ENCODE measurements at places on chromosomes 6 and 20.

DNA sequence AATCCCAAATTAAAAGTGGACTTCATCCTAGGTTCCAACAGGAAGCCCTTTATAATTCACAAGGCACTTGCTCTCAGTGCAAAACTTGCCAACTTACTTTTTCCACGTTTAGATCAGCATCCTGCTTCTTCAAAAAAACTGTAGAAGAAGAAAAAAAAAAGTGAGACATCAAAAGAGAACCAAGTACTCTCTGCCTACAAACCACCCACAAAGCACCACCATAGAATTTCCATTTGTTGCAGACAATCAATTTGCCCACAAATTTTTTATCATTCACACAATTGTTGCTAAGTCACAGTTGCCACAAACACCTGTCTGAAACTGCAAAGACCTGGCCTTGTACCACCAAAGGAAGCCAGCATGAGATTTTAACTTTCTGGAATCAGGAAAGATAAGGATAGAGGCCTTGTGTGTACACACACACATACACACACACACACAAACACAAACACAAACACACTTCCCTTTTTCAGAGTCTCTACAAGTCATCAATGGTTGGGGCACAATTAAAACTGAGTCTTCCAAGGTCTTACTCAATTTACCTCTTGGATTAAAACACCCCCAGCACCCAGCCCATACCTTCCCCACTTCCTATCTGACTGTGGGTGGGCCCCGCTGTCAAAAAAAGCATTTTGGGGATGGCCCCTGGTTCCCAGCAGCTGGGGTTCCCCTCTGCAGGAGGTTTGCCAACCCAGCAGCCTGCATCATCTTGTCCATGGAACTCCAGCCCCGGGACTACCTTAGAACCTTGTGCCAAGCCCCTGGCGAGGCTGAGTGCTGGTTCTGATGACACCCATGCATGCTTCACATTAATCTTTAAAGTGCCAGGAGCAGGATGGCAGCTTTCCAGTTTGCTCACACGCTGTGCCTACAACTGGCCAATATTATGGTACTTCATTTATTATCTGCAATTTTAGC lies 26.5 kb downstream of the FYN start:
- no peak for DNase-seq

GRCh38 chr6:89596056-89596455 lies 42.5 kb downstream of the LYRM2 start:
- DNase-seq, result no peak

GRCh38 chr6:75431379-75431778 lies 62.2 kb downstream of the FILIP1 start:
- DNase-seq, result no peak

- no peak for DNase-seq
These were observed 61.2 kb upstream of the TRAF3IP2 start for GRCh38 chr6:111666847-111667246.

GRCh38 chr6:16243664-16244063 lies 5.3 kb downstream of the GMPR start:
- no peak for DNase-seq

GRCh38 chr6:157454762-157455714 lies 74.0 kb downstream of the ZDHHC14 start:
- no peak for DNase-seq

- no peak for DNase-seq
These were observed 205.3 kb downstream of the EYA2 start for GRCh38 chr20:47099825-47100441.

GRCh38 chr6:35492974-35493284 lies 4.0 kb downstream of the TEAD3 start:
- DNase-seq, result no peak

DNA sequence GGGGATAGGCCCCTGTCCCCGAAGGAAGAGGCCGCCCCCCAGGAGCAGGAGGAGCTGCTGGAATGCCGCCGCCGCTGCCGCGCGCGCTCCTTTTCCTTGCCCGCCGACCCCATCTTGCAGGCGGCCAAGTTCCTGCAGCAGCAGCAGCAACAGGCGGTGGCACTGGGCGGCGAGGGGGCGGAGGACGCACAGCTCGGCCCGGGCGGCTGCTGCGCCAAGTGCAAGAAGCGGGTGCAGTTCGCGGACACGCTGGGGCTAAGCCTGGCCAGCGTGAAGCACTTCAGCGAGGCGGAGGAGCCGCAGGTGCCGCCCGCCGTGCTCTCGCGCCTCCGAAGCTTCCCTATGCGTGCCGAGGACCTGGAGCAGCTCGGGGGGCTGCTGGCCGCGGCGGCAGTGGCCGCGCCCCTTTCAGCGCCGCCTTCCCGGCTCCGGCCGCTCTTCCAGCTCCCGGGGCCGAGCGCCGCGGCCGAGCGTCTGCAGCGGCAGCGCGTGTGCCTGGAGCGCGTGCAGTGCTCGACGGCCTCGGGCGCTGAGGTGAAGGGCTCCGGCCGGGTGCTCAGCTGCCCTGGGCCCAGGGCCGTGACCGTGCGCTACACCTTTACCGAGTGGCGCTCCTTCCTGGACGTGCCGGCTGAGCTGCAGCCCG lies 630 bp downstream of the PPP1R3G start:
- DNase-seq, result no peak

DNA sequence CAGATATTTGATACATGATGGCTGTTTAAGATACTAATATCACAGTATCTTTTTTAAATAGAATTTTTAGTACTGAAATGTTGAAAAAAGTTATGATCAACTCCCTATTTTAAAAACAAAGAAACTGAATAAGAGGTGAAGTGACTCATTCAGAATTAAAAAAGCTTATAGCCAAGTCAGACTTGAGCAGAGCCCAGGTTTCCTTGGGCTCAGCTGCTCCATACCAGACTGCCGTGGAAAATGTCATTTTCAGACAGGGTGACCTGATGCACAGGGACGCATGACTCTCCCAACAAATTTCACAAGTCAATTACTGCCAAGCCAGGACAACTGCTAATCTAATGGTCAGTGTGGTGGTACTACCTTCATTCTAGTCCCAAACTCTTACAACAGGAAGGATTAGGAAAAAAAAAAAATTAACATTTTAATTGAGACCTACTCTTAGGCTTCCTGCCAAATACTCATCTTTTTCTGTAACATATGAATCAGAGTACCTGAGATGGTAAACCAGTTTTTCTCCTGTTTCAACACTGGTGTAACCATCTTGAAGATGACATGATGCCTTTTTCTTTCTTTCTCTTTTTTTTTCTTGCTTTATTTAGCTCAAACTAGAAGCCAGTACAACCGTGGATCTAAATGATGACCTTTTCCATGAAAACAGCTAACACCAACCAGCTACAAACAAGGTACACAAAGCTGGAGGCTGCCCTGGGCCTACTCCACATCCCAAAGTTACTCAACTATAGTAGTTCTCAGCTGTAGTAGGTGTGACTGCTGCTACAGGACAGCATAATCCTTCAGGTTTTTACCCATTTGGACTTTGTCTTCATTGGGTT lies 30.5 kb downstream of the SLC22A23 start:
- DNase-seq, result no peak

GRCh38 chr6:136249336-136249735 lies 775 bp downstream of the MTFR2 start:
- DNase-seq, result no peak

DNA sequence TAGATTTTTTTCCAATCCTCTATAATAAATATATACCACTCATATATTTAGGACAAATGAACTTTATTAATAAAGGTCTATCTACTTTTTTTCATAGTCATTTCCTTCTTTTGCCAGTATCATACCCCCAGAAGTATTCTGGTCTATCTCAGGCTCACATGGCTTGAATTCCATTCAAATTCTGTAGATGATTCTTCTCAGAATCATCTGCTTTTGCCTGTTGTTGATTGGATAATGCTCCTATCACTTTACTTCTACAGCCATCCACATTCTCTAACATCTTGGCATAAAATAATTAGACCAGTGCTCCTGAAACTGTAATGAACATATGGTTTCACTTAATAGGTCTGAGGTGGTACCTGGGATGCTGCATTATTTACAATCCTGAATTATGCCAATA lies 121.2 kb downstream of the GFRAL start:
- no peak for DNase-seq

- no peak for DNase-seq
These were observed 34.7 kb upstream of the SYNCRIP start for GRCh38 chr6:85677234-85677956.

DNA sequence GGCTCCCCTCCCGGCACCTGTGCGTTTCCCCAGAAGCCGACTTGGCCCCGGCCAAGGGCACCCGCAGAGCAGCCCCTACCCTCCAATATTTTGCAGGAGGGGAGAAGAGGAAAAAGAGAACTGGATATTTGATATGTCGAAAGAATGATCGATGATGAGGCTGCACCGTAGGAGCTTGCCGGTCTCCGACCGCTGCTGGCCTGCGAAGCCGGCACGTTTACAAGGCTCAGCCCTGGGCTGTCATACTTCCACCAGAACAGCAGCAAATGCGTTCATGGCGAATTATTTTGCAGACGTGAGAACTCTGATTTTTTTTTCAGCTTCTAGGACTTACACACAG lies 296.7 kb downstream of the TFAP2C start:
- DNase-seq, result no peak

DNA sequence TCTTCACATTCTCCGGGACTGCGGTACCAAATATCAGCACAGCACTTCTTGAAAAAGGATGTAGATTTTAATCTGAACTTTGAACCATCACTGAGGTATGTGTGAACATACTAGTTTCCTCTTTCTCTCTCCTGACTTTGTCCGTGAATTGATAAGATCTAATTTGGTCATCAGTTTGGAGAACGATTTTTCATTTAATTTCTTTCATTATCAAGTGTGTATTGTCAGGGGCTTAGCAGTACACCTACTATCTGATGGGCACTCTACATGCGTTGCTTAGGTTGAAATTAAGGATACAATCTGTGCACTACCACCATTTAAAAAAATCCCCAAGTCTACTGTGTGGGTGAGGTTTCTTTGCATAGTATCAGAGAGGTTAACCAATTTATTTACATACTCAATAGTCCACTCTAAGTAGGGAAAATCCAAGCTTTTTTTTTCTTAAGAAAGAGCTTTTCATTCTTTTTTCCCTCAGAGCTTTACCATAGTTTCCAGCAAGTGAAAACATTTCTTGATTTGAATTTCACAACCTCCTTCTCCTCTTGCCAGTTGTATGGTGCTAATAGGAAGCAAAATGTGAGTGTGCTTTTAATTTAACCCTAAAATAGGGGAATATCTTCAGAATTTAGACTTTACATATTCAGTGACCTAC lies 105.4 kb upstream of the ESR1 start:
- no peak for DNase-seq

DNA sequence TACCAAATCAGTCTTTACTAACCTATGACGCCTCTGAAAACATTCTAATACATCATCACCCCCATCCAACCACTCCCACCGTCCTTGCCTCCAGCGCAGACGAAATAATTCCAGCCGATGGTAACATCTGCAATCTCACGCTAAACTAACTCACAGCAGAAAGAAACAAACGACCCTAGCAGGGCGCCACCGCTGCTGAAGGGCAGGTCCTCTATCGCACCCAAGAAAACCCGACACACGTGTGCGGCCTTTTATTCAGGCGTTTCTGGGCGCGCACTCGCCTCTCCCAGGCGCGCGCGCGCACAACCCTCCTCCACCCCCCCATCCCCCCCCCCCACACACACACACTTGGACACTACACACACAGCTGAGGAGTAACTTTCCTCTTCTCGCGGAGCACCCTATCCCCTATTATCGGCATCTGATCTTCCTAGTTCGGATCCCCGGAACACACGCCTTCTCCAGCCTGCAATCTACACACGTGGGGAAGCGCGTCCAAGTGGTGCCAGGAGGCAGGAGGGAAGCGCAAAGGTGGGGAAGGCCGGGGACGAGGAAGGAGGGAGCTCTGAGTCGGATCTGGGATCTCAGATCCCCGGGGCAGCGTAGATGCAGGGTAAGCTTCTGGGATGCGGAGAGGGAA lies 1.4 kb downstream of the GFOD1 start:
- DNase-seq, result peak; percentile 10

DNA sequence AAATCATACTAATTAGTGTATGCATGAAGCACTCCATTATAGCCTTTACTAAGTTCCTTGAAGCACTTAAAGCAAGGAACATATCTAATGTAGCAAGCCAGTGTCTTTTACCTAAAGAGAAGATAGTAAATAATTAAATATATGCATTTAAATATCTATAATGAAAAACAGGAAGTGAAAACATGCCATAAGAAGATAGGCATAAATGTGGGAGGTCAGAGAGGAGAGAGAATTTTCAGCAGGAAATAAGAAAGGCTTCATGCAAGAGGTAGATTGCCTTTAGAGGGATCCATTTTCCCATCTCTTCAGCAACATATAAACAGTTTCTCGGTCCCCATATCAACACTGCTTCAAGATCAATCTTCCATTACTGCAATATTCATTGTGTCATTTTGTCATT lies 599.8 kb downstream of the FRK start:
- no peak for DNase-seq

DNA sequence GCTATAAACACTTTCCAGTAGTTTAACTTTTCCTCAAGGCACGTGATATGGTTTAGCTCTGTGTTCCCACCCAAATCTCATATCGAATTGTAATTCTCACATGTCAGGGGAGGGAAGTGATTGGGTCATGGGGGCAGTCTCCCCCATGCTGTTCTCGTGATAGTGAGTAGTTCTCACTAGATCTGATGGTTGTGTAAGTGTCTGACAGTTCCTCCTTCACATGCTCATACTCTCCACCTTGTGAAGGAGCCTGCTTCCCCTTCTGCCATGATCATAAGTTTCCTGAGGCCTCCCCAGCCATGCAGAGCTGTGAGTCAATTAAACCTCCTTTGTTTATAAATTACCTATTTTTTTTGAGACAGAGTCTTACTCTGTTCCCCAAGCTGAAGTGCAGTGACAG lies 127.9 kb downstream of the DTNBP1 start:
- DNase-seq, result no peak

DNA sequence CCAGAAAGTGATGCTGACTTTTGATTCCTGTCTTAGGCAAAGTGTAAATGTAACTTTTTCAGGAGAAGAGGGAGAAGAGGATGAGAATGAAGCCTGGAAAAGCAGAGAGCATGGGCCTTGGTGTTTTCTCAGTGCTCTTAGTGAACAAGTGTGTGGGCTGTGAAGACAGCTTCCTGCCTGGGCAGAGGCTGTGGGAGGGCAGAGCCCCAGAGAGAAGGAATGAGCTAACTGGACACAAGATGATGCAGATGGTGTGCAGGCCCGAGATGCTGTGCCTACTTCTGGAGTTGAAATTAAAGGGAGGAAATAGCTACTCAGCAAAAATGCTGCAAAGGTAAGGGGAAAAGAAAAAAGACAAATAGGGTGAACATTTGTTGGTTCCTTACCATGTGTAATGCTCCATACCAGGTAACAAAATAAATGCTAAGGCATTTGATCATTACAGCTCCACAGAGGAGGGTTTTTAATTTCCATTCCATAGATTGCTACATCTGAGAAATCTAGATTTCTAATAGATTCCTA lies 87.0 kb upstream of the CEP162 start:
- no peak for DNase-seq
